Activated CD4-positive, alpha-beta T cell treated with anti-CD3 and anti-CD28 coated beads, Interleukin-2, amount 10 ng/mL, durations not matched to agents 7 days and 5 days (primary cell): ENCODE measurements at places on chromosomes 16 and 17.

GRCh38 chr17:49425004-49425286, 10.3 kb upstream of the PHB1 start:
- DNase-seq: no peak

DNA sequence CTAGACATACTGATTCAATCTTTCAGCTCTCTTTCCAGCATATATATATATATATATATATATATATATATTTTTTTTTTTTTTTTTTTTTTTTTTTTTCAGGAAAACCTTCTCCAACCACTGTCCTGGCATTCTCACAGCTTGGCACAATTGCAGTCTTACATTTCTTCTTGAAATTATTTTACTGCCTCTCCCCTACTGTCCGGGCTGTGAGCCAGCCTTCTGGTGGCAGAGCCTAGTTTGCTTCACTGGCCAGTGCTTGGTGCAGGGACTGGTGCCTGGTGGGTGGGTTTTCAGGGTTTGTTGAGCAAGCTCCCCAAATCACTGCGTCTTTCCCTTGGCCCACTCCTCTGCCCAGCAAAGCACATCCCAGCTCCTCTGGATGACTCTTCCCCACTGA, 28.5 kb downstream of the PRSS54 start:
- DNase-seq: no peak

- DNase-seq: no peak
Observed at GRCh38 chr16:89919535-89920406, 1.1 kb downstream of the MC1R start.

DNA sequence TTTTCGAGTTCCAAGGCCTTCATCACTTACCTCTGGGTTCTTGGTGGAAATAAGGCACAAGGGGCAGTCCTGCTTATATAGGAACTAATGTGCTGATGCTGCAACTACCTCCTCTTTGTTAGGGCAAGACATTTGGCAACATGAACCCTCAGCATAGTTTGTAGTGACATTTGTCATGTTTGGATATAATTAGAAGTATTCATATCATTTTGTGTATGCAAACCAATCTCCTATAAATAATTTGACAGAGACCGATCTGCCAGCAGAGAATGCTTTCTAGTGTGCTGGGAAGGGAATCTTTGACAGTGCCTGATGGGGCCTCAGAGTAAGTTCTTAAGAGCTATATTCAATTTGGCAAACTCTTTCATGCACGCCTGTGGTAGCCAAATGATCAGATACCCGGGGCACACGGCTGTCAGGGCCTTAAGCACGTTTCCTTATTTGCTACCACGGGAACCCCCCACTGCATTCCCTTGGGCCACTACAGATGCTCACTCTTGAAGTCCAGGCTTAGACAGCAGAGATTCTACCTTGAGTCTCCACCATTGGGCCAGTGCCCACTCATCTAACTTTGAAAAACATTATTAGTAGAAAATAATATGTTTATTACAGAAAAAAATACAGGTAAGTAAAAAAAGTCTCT, at the start of gene MYH8:
Gene MYH8 (minus strand): TSS at position 51 of the 643 bp plus-strand sequence. CDS start 1,723 bp downstream, outside the sequence.
- no peak for DNase-seq

DNA sequence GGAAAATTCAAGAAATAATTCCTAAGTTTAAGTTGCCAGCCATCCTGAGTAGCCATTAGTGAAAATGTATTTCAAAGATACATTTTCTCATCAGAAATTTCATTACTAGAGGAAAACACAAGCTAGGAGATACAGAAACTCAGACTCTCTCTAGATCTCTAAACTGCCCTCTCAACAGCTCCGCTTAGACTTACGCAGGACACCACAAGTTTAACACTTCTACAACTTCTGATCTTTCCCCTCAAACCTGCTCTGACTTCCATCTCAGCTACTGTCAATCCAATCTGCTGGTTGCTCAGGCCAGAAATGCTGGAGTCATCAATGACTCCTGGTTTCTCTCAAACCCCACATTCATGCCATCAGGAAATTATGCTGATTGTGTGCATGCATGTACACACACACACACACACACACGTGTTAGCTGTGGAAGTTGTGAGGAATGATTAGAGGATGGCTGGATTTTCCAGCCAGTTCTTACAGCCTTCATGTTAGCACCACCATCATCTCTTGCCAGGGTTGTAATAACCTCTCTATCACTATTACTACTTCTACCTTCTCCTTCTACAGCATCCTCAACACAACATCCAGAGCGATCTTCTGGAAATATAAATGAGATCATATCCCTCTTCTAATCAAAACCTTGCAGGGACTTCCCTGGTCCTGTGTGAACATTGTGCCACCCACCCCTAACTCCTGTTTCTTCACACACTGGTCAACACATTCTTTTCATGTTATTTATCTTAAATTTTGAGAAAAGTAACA, 47.1 kb downstream of the COX10 start:
- no peak for DNase-seq
